K562 (cell line): ENCODE measurements at places on chromosomes 3 and 15.

GRCh38 chr15:95897651-95898050 lies 432.8 kb upstream of the NR2F2 start:
- DNase-seq = no peak

GRCh38 chr3:170418422-170419398 lies at the start of gene CLDN11:
Gene CLDN11 (plus strand): TSS chr3:170418868. CDS start chr3:170419067, 199 bp downstream.
- DNase-seq = peak; percentile 36

GRCh38 chr15:63238796-63239195 lies 38.6 kb upstream of the APH1B start:
- no peak for DNase-seq

- DNase-seq = peak; percentile 71
Measured at GRCh38 chr3:142148792-142149672, at the start of gene TFDP2. Gene TFDP2 (minus strand): TSS chr3:142149544. CDS start chr3:142101749, 47,795 bp downstream.

DNA sequence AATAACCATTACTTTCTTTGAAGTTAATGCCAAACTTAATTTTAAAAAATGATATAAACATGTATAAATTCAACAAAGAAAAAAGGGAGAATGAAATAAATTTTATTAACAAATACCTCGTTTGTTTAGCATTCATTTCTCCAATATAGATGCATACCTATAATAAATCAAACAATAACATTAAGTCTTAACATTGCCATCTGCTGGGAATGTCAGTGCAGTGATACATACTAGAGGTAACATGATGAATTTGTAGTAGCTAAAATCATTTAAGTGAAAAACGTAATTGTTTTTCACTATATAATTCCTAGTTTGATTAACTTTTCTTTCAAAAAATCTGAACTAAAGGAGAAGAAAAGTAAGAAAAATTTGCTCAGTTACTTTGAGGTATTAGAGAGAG lies 340.2 kb upstream of the CBLB start:
- DNase-seq = no peak

DNA sequence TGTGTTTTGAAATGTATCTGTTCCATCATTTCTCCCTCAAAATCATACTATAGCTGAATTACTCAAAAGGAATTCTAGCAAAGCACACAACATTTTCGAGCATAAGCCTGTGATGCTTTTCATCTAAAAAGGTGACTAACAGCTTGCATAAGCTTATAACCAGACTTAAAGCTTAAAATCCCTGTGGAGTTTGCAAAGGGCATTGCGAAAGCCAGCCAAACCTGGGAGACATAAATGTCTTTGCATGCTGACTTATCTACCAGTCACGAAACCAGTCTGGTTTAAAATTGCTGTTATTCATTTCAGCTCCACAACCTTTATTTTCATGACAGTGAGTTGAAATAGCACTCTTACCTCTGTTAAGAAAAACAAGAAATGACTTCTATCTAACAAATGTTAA lies 35.6 kb upstream of the LIPC start:
- DNase-seq = no peak

GRCh38 chr3:194200422-194201081 lies 64.6 kb downstream of the HES1 start:
- DNase-seq = no peak

DNA sequence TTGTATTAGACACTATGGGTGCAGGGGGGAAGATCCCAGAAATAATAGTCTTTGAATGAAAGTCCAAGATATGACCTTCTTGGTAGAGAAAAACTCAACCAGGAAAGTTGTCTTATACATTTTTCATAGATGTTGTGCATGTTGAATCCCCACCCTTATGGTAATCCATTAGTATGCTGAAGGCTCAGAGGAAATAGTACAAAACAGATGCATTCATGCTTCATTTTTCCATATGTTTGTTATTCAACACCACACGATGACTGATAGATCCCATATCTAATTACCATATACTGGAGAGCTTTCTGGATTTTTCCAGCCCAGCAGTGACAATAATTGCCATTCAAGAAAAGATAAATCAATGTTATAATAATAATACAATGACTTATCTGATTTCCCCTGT lies 487.4 kb downstream of the FGF12 start:
- DNase-seq = no peak

- no peak for DNase-seq
Measured at GRCh38 chr3:129020691-129021090, 19.6 kb downstream of the EFCC1 start.

GRCh38 chr3:87069971-87070370 lies 79.0 kb upstream of the VGLL3 start:
- no peak for DNase-seq

GRCh38 chr3:56111606-56112304 lies 356.5 kb downstream of the ERC2 start:
- no peak for DNase-seq

DNA sequence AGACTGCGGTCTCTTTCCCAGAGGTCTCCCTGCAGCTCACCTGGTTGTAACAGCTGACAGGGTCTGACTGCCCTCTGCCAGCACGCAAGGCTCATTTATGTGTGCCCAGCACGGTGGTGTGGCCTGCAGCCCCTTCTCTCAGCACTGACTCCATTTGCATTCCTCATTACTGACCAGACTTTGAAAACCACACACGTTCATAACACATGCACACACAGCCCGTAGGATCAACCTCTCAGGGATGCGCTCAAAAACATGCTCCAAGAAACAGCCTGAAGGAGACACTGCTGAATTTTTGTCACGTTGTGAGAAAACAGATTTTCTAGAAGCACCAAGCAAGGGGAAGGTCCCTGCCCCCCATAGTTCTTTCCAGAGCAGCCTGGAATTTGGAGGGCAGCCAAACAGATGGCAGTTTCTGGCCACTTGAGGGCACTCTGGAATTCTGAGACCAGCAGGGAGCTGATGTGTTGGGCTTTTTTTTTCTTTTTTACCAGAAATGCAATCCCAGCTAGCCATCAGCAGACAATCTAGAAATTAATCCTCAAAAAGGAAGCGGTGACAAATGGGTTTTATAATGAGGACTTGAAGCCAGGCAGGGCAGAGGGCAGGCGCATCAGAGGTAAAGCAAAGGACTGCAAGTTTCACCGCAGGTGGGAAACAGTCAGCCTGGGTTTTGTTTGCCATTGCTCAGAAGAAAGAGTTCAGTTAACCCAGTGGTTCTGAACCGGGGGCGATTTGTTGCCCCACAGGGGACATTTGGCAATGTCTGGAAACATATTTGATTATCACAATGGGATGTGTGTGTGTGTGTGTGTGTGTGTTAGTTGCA lies 170.5 kb upstream of the PROK2 start:
- peak; percentile 28 for DNase-seq

DNA sequence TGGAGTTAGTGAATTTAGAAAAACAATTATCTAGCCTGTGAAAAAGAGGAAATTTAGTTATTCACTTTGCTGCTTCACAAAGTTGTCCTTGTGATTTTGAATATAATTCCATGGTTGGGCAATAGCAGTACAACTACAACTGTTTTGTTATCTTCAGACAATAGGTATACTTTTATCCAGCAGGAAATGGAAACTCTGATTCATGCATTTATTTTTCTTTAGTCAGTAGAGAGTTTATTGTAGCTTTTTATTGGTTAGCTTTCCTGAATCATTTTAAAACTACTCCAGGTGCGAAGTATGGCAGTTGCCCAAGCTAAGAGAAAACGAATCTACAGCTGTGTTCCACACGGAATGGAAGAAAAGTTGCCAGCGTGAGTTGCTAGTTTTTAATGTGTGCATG lies 80.3 kb downstream of the TM4SF4 start:
- DNase-seq = no peak

- DNase-seq = peak; percentile 5
Measured at GRCh38 chr3:56468184-56469106, at the start of gene ERC2. Gene ERC2 (minus strand): TSS chr3:56468467.

DNA sequence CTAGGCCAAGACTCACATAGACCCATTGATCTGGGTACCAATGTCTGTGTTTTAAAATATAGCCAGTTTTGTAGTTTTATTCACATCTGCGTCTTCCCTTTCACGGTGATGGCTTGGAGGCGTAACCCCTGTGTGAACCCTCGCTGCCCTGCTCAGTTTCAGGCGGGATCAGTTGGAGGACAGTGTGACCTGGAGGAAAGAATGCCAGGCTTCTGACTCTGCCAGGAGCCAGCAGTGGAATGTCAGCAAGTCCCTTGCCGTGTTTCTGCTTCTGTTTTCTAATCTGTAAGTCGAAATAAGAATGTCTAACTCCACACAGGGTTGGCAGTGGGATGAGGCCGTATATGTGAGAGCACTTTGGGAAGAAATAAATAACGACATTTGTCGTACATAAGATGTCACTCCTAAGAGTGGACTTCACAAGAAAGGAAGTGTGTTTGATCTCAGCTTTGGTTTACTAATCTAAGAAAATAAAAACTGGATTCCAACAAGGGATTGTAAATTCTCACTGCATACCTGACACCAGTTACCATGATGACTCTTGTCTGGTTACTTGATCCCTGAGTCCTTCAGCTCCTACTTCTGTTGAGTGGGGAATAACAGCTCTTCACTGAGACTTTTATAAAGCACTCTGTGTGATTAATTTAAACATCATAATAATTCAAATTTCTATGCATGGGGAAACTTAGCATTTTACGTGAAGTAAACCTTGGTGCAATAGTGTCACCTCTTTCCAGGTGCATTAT lies 6.3 kb upstream of the CA12 start:
- DNase-seq = no peak

DNA sequence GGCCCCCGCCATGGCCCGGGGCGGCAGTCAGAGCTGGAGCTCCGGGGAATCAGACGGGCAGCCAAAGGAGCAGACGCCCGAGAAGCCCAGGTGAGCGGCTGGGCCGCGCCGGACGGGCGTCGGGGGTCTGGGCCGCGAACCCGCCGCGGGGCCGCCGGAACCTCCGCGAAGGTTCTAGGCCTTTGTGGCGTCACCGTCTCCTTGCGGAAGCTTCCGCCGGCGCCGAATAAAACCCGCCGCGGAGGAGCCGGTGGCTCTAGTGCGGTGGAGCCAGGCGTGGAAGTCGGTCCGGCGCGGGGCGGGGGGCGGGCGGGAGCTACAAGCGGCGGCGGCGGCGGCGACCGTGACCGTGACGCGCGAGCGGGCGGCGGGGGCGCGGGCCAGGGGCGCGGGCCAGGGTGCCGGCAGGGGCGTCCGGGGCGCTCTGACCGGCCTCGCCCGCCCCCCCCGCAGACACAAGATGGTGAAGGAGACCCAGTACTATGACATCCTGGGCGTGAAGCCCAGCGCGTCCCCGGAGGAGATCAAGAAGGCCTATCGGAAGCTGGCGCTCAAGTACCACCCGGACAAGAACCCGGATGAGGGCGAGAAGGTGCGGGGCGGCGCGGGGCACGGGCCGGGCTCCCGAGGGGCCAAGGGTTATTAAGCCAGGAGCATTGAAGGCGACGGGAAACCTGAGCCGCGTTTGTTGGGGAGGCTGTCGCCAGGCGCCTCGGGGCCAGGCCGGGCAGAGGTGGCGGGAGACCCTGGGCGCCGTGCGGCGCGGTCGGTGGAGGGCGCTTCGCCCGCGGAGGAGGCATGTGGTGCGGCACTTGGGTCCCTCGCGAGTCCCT lies at the start of gene DNAJA4:
DNAJA4 (plus strand) TSS at position 259 of the 833 bp plus-strand sequence; CDS start at position 461, 202 bp downstream.
- DNase-seq = no peak

DNA sequence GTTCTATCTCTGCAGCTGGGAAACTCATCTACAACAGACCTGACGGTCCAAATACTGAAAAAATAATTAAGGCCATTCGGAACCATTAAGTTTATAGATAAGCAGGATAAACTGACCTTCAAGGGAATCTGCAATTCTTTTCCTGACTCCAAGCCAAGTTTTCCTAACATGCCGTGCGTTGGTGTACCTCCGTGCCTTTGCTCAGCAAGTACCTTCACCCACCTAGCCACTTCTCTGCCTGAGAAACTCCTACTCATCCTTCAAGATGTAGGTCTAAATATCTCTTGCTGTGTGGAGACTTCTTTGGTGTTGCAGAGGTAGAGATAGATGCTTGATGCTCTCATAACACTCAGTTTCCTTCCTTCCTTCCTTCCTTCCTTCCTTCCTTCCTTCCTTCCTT lies 24.2 kb upstream of the BNC1 start:
- no peak for DNase-seq

GRCh38 chr15:91196768-91197167 lies 96.7 kb downstream of the SV2B start:
- no peak for DNase-seq

DNA sequence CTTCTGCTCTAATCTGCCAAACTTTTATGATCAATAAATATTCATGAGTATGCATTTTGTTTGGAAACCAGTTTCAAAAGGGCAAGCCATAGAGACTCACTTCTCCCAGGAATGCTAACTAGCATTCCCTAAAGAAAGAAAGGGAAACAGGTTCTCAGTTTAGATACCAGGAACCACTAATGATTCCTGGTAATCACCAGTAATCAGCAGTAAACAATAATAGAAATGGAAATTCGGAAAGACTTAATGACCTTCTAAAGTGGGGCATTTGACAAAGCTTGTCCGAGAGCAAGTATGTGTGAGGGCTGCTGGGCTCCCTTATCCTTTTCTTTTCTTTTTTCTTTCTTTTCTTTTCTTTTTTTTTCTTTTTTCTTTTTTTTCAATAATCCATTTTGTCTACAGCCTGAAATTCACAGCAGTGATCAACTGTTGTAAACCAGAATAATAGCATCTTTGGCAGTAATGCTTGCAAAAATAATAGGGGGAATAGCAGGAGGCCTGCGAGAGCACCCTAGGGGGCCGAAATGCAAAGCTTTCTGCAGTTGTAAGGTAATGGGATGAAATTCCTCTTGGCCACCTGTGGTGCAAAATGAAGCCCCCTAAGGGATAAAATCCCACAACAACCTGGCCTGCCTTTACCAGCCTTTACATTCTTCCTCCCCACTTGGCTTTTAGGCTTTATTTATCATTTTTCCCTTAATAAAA lies 253.2 kb downstream of the ZPLD1 start:
- DNase-seq = no peak

- no peak for DNase-seq
Measured at GRCh38 chr3:18489939-18490338, 64.8 kb upstream of the SATB1 start.

DNA sequence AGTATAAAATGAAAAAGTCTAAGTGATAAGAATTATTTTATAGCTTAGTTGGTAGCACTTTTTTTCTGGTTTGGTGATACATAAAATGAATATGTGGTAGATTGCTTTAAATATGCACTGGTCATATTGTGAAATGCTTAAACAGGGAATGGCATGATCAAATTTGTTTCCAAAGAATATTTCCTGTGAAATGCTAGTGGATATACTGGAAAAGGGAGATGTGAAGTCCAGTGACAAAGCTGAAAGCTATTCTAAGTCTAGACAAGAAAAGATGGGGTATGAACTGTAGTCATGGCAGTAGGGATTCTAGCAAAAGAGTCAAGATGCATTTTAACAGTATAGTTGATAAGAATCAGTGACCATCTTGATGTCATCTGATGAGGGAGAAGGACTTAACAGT lies 98.9 kb upstream of the MME start:
- no peak for DNase-seq

DNA sequence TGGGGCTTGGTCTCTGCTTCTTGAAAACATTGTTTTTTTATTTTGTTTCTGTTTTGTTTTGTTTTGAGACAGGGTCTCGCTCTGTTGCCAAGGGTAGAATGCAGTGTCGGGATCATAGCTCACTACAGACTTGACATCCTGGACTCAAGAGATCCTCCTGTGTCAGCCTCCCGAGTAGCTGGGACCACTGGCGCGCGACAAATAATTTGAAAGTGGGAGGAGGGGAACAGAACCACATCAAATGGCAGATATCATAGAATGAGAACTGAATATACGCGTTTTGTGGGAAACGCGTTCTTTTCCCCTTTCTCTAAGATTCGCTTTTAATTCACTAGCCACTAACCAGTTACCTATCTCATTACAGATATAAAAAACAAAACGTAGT lies 641 bp upstream of the VPS13C start:
- no peak for DNase-seq
